Mesenchymal stem cell (in vitro differentiated cells and primary cell): ENCODE measurements at places on chromosomes 11 and 22.

GRCh38 chr22:24001314-24001713, 3.9 kb downstream of the GSTT4 start:
- DNase-seq, result no peak

DNA sequence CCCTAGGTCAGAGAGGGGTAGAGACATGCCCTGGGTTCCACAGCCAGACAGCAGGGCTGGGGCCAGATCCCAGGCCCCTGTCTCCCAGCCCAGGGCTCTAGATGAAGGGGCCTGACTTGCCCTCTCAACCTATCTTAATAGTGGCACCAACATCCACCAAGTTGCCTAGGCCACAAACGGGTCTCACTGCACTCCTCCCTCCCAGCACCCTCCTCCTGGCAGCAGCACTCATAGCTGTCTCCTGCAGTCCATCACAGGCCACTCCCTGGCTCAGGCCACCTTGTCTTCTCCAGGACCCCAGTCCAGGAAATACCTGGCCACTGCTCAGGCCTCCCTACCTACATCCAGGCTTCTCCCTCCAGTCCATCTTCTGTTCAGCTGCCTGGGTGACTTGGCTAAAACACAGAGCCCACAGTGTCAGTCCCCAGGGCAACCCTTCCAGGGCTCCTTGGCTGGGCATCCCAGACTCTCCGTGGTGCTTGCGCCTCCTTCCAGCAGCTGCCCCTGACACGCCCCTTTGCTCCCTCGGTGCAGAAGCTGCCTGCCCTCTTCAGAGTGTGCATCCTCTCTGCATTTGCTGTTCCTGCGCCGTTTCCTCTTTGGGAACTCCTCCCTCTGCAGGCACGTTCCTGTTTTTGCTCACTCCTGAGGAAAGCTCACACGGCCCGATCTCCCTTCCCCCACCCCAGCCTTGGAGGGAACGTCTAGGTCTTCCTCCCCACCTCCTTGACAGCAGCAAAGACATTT, 40.5 kb downstream of the LRRC32 start:
- DNase-seq, result no peak

DNA sequence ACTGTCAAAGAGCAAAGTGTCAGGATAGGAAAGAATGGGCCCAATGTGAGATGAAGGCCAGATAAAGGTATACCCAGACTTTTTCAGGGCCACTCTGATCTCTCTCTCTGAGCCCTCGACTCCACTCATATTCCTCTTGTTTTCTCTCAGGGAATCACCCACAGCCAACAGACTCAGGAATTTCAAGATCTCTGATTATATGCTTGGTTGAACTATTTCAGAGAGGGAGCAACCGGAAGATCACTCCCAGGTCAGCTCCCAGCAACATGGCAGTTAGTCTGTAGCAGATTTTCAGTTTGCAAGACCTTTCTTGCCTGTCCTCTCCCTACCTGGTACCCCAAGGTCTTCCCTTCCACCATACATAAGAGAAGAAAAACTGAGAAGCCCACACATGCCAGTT, 102.5 kb downstream of the C11orf58 start:
- no peak for DNase-seq

GRCh38 chr22:29345932-29346331, 30.4 kb upstream of the RASL10A start:
- no peak for DNase-seq

DNA sequence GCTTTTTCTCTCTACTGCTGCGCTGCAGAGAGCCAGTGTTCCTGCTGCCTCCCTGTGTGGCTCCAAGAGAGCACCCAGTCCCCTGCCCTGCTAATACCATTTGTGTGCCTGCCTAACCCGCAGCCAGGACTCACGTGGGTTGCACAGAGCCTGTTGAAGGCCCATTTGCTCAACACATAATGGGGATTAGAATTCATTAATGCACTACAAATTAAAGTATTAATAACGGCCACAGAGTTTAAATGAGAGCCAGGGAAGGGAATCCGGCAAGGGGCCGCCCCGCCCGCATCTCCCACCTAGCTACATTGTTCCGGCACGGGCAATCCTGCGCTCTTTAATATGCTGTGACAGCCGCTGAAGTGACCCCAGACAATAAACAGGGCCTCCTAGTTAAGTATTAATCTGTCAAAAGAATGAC, 211.3 kb downstream of the NXPE2 start:
- no peak for DNase-seq
